ENCODE measurements at places on chromosomes 4 and X.
A peak's percentile ranks its signal among the peaks of the same experiment; 100 is the strongest.

GRCh38 chr4:40831146-40831907 lies 81.6 kb downstream of the NSUN7 start:
- no peak for DNase-seq

GRCh38 chr4:147192679-147193078 lies 247.0 kb upstream of the TTC29 start:
- DNase-seq = no peak

GRCh38 chr4:42703813-42704212 lies 46.9 kb upstream of the ATP8A1 start:
- no peak for DNase-seq

GRCh38 chrX:119072744-119073143 lies at the start of gene CT47C1:
Gene CT47C1 (plus strand): TSS chrX:119072993. CDS start chrX:119073226, 233 bp downstream.
- no peak for DNase-seq

DNA sequence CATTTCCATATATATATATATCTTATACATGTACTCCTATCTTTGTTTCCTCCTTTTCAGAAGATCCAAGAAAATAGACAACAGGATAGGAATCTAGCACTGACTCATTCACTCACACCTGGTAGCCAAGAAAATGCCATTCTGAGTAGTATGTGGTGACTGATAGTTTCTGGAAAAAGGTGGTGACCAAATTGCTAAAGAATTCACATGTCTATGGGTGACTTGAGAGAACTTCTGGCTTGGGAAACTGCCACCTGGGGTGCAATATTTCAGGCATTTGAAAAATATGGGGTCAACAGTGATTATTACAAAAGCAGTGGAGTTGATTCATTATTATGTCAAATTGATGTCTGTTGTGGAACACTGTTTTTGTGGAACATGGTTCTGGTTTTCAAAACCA lies 605.1 kb downstream of the PCDH18 start:
- no peak for DNase-seq

GRCh38 chr4:3201718-3202702 lies 46.9 kb upstream of the MSANTD1 start:
- no peak for DNase-seq

DNA sequence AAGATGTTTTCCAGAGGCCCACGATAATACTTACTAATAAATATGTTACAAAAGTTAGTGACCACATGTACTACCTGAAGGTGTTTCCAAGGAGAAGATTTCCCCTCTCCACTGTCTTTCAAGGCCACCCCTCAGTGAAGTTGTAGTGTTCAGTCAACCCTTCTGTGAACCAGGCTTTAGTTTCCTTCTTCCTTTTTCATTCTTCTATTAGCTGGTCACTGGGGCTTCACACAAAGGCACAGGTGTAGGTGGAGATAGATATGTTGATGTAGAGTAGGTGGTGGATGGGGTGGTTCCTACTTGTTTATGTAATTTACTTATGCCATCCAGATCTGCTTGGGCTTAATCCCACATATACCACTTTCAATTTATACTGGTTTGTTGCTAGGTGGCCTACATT lies 43.3 kb upstream of the ADAM29 start:
- DNase-seq = no peak

- no peak for DNase-seq
Measured at GRCh38 chr4:34619531-34620162, 1624.7 kb downstream of the ARAP2 start.

- no peak for DNase-seq
Measured at GRCh38 chr4:53507671-53508286, 83.5 kb downstream of the LNX1 start.

DNA sequence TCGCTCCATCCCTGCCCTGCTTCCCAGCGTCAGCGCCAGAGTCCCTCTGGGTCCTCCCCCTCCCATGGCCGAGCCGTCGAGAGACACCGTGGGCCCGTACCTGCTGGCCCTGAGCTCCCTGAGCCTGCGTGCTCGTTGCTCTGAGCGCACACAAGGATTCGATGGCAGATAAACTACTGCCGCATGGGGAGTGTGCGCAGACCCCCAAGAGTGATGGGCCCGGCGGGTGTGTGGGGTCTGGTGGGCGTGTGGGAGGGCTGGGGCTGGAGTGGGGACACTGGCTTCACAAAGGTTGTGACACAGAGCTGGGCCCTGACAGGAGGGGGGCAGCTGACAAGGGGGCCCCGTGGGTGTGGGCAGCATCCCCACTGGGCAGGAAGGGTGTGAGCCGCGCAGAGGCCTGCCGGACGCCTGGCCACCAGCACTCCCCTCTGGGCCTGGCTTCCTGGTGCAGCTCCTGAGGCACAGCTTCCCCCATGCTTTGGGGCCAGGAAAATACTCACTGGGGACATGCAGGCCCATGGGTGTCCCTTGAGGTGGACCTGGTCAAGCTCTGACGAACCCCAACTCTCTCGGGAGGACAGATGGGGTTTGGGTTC lies 4.8 kb upstream of the RGS12 start:
- no peak for DNase-seq

- DNase-seq = no peak
Measured at GRCh38 chrX:147900349-147900748, 11.4 kb upstream of the FMR1 start.

GRCh38 chrX:133947996-133948395 lies 37.4 kb downstream of the GPC3 start:
- DNase-seq = no peak

DNA sequence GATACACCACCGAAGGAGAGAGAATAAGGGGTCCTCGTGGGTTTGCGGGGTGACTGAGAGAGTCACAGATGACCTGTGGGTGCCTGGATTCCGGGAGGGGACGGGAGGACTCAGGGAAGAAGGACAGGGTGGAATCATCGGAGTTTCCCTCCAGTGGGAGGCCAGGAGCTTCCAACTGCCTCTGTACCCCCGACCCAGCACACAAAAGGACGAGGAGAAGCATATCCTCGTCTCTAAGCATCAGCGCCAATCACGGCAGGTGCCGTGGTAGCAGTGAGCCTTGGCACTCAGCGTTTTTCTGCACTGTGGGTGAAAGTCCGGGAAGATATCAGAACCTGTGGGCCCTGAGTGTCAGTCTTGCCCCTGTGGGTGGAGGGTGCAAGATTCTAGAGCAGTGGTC lies 62.0 kb downstream of the ASMT start:
- no peak for DNase-seq

GRCh38 chr4:1265351-1265750 lies 16.4 kb upstream of the CTBP1 start:
- no peak for DNase-seq

- no peak for DNase-seq
Measured at GRCh38 chr4:127145006-127145540, 487.7 kb upstream of the INTU start.

GRCh38 chr4:141229408-141230101 lies 8.9 kb downstream of the ZNF330 start:
- DNase-seq = no peak

DNA sequence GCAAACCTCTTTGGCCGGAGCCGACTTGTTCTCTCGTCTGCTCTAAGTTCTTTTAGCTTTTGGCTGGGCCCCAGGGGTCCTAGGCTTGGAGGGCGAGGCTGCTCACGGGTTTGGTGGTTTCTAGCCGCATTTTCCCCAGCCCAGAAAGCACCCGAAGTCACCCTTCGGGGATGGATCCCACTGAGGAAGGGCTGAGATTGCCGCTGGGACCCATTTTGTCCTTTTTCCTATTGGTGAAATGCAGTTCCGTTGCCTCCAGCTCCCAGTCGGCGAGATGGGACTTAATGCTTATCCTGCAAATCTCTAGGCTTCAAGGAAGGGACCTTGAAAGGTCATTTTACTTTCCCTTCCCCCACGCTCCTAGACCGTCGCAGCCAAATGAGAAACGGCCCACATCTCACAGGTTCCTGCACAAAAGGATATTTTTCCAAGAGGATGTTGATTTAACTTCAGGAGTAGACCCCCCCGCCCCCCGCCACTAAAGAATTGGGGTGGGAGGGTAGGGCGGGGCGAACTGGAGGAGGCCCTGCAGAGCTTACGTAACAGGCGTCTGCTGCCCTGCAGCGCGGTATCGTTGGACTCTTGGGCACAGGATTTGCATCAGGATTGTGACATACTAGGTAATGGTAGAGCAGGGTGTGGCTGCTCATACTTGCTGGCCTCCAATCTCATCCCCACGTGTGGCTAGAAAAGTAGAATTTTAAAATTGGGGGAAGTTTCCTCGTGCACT lies 564 bp downstream of the PGK1 start:
- DNase-seq = peak; percentile 46

DNA sequence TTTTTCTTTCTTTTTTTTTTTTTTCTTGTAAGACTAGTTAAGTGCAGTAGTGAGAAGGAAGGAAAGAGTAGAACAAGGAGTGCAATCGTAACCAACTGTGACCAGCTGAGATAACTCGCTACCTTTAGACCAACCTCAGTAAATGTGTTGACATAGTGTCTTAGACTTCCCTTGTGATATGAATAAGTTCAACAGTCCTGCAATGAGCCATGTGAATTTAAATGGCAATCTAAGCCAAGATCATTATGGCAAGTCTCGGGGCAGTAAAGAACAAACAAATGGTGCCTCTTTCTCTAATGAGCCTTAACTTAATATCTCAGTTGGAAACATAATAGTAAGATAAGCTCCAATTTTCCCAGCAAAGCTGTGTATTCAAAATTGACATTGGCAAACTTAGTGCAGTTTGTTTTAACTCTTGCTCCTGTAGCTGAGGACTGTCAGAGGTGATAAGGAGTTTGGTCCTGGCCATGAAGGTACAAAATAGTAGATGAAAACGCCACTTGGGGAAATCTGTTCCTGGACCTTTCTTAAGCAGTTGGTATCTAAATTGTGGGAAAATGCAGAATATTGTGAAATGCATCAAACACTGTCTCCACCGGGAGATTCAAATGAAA lies 13.8 kb upstream of the RELL1 start:
- DNase-seq = no peak

DNA sequence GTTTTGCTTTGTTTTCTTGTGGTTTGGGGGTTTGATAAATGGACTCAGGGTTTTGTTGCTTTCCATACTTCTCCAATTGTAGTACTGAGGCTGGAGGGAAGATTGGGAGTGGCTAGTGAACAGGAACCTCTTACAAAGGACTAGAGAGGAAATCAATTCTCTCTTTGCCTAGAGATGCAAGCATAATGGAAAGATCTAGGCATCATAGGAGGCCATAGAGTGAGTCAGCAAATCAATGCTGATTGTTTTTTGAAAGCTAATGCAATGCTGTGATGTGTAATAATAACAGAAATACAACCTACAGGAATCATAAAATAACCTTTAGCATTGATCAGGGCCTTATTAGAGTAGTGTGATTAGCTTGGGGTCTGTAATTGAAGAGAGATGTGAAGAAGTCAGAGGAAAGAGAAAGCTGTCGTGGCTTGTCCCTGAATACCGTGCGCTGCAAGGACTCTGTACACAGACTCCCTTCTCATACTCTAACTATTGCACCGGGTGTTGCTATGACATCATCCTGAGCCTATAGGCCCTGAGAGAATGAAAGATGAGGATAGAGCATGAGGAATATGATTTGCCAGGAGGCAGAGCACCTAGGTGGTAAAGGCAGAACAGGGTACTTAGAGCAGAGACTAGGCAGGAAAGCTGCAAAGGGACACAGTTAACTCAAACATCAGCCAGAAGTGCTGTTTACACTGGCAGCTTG lies 29.3 kb upstream of the GPR101 start:
- DNase-seq = no peak

- no peak for DNase-seq
Measured at GRCh38 chr4:57136281-57136680, 26.1 kb upstream of the IGFBP7 start.

DNA sequence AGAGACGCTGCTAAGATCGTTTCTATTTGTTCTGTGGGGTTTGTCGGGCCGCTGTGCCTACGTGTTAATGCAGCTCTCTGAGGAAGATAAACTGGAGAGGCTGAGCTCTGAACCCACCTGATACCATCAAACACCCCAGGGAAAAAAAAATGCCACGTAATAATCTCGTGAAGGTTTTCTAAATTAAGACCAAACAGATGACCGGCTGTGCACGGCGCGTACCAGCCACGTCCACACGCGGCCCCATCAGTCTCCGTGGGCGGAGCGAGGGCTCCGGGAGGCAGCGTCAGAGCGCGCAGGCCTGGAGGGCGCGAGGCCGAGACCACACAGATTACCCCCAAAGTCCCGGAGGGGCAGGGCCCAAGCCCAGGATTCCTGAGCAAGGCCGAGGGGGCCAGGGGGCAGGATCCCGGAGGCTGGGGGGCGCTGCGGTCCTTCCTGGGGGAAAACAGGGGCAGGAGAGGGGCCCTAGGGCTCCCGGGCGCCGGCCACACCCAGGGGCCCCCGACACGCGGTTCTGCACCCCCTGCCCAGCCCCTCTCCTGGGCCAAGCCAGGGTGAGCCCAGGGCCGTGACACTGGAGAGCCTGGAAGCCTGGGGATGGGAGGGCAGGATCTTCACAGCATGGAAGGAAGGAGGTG lies 91.9 kb downstream of the FAM53A start:
- no peak for DNase-seq

DNA sequence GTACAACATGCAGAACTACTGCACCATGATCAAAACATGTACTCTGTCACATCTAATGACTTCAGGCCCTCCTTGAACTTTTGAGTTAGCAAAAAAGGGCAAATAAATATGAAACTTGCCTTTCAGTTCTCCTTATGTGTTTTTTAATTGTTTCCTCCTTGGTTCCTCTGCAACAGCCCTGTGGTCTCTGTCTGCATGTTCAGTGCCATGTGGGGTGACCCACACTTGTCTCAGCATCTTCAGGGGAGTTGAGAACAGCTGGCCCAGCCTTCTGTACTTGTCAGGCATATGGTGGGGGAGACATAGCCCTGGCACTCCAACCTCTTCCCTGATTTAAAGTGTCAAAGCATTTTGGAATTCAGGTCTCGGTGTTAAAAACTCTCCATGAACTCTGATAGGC lies 188.0 kb upstream of the PGRMC2 start:
- DNase-seq = no peak

DNA sequence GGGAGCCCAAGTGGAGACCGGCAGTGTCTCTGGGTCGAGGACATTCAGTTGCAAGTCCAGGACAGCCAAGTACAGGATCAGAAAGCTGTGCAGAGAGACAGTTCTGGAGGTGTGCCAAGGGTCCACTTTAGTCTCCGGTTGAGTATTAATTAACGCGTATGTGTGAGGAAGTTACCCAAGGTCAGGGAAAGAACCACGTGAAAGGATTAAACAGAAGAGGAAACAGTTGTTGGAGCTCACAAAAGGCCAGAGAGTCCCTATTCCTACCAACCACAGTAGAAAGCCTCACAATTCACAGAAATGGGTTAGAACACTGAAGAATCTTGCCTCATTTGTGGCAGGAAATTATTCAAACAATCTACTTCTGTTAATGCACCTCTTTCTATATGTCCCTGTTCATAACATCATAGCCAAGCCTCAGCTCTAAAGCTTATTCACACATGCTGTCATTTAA lies 17.9 kb upstream of the NSUN7 start:
- DNase-seq = peak; percentile 46

- DNase-seq = no peak
Measured at GRCh38 chr4:3781997-3782930, 16.1 kb downstream of the ADRA2C start.

DNA sequence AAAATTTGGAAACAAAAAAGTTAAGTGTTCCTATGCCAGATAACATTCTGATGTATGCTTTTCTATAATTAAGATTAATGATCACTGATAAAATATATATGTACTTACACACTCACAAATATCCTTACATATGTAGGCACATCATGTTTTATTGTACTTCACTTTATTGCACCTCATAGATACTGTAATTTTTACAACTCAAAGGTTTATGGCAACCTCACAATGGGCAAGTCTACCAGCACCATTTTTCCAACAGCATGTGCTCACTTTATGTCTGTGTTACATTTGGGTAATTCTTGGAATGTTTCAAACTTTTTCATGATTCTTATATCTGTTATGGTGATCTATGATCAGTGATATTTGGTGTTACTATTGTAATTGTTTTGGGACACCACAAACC lies 57.8 kb upstream of the GPRIN3 start:
- DNase-seq = no peak
